Activated T-helper 1 cell treated with anti-CD3 and anti-CD28 coated beads, Interleukin-2, amount 50 U/mL, for 16 hours (primary cell): ENCODE measurements at places on chromosomes 7 and 10.
A peak's percentile ranks its signal among the peaks of the same experiment; 100 is the strongest.

DNA sequence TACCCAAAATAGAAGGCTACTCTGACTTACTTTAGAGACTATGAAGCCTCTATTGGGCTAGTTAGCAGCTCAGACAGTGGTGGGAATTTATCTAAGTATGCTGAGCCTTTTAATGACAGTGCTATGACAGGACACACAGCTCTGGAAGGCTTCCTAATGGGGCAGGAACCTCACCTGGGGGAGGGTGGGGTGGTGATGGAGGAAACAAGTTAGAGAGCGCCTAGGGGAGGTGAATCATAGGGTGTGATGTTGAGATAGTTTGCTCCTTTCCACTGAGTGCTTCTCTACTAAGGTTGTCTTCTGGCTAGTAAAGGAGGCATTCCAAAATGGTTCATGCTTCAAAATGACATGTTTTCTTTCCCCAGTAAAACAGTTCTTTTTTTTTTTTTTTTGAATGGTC is 42.1 kb downstream of the PPP1R9A start:
- DNase-seq, result no peak

DNA sequence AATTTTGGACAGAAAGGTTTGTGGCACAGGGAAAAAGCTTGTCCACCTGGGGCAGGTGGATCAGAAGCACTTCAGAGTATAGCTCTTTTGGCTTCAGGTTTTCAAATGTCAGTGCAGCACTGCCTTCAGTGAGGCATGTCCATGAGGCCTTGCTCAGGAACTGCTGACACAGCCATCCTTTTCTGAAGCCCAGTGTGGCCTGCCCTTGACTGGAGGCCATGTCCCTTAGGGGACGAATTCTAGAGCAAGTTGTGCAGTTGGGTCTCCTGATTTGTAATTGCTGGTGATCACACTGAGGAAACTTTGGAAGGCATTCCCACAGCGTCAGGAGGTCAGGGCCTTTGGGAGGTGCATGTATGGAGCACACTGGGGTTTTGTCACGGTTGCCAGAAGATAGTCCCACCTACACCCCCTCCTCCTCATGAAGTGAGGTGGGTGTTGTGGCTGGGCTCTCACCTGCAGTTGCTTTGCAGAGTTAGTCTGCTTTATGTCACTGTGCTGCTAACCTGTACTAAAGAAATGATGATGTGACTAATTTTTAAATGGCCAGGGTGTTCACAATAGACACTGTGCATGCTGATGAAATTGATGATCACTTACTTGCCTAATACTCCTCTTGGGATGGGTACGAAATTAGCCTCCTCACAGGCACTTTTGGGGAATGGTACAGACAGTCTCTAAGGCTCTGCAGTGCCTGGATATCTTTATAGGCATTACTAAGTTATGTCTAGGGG is 41.7 kb downstream of the OGDH start:
- DNase-seq, result no peak

- DNase-seq, result no peak
These were observed 245.1 kb upstream of the AOAH start for GRCh38 chr7:36969376-36969775.

- no peak for DNase-seq
These were observed 375.2 kb downstream of the RPS24 start for GRCh38 chr10:78408671-78409472.

- peak; percentile 37 for DNase-seq
These were observed 17.0 kb downstream of the PRKCQ start for GRCh38 chr10:6563075-6563474.

GRCh38 chr10:44462338-44462914 is 77.5 kb upstream of the CXCL12 start:
- no peak for DNase-seq

DNA sequence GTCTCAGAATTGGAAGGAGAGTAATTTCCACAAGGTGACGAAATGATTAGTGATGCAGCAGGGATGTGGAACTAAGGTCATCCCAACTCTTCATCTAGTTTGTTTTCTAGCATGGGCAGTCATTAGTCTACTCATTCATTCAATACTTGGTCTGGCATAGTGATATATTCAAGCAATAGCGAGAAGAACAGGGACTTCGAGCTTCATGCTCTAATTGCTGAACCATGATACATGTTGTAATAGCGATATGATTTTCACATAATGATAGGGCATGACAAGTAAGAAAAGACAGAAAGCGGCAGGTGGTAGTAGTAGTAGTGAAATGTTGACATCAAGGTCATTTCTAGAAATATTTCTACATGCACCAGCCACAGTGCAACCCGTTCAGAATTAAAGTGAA is 652.1 kb downstream of the PHTF2 start:
- DNase-seq, result no peak

DNA sequence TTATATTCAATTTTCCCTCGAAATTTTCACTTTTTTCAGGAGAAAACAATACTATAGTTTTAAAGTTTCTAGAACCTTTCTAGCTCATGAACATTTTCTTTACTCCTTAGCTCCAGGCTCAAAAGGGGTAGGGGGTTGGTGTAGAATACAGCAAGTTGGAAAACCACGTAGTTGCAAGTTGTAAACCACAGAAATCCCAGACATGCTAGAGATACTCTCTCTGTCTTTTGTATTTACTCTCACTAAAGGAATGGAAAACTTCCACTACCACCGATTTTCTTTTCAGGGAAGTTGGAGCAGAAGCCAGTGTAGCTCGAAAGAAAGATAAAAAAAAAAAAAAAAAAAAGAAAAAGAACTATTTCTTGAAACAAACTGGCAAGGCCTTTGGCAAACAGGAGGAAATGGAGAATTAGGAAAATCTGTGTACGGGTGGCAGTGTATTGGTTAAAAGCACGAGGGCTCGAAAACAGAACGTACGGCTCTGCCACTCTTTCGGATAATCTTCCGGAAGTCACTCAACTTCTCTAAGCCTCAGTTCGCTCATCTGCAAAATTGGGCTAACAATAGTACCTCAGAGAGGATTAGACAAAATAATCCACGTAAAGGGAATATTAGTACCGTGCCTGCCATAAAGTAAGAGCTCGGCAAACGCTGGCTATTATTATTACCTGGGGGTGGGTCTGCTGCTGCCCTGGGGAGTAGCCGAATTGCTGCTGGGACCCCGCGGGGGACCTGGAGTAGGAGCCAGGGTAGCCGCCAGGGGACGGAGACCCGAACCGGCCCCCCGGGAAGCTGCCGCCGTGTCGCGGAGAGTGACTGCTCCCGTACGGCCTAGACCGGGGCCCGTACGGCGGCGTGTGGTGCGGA is 628 bp downstream of the MPLKIP start:
- DNase-seq, result no peak

- DNase-seq, result no peak
These were observed 98.1 kb upstream of the AGBL3 start for GRCh38 chr7:134888141-134888740.

- DNase-seq, result no peak
These were observed 59.0 kb downstream of the PODXL start for GRCh38 chr7:131497454-131497853.

- no peak for DNase-seq
These were observed 600.4 kb downstream of the KCNMA1 start for GRCh38 chr10:77036993-77037734.

DNA sequence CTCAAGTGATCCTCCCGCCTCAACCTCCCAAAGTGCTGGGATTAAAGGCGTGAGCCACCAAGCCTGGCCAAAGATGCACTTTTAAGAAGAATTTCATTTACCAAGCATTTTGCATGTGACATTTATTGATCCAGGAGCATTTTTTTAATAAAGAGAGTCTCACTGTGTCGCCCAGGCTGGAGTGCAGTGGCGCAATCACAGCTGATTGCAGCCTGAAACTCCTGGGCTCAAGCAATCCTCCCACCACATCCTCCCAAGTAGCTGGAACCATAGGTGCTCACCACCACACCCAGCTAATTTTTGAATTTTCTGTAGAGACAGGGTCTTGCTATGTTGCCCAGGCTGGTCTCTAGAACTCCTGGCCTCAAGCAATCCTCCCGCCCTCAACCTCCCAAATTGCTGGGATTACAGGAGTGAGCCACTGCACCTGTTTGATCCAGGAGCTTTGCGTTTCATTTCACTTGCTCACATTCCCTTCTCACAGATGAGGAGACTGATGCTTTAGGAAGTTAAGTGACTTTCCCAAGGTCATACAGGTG is 4.4 kb upstream of the TBL2 start:
- DNase-seq, result no peak
